ENCODE measurements at places on chromosomes 5 and 9.

DNA sequence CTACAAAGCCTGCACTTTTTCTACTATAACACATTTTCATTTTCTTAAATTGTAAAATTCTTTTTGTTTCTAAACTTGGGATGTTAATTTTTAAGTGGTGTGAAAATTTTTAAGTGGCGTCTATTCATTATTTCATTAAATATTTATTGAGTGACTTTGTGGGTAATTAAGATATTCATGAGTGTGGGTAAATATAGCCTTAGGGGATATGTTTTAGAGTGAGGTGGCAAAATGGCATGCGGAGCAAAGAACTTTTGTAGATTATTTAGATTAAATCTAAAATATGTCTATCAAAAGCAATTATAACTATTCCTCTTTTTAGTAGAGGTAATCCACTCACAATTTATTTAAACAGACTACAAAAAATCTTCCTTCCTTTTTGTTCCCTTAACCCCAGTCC is 188.4 kb downstream of the PCSK1 start:
- no peak for DNase-seq

- DNase-seq = no peak
These were observed 58.1 kb upstream of the SLC30A5 start for GRCh38 chr5:69035665-69036064.

DNA sequence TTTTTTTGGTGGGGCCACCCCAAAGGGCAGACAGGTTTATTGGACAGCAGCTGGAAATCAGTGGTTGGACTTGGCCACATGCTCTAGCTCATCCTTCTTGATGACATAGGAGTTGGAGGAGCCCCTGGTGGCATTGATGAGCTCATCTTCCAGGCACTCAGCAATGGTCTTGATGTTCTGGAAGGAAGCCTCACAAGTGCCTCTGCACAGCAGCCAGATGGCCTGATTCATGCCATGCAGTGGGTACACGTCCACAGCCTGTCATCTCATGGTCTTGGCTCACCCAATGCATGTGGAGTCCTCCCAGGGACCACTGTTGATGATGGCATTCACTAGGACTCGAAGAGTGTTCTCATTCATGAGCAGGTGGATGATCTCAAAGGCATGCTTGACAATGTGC is 11.3 kb upstream of the RCL1 start:
- DNase-seq = no peak

DNA sequence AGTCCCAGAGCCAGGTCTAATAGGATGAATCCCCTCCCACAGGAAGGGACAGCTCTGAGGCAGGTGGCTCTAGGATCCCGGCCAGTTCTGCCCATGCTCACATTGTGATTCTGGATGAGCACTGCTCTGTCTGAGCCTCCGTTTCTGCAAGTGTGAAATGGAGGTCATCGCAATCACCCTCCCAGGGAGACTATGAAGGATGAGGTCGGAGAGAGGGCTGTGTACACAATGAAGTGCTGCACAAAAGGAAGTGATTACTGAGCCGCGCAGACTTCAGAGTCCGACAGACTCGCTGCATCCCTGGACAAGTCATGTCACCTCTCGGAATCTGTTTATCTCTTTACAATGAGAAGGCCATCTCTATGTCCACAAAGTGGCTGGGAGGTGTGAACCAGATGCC is 21.7 kb downstream of the LHX6 start:
- no peak for DNase-seq

DNA sequence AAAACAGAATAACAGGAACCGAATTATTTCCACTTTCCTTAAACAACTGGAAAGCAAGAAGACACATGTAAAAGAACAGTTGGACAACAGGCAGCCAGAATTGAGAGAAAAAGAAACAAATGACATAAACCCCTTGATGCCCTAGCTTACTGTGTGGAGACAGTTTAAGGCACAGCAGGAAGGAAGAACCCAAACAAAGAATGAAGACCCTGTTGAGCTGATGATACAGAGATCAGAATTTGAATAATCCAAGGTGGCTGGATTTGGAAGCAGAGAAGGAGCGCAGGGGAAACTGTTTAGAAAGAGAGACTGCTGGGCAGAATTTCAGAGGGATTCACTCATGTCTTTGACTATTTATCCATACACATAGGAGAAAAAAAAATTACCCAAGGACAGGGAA is 316.3 kb upstream of the POU5F2 start:
- DNase-seq = no peak

DNA sequence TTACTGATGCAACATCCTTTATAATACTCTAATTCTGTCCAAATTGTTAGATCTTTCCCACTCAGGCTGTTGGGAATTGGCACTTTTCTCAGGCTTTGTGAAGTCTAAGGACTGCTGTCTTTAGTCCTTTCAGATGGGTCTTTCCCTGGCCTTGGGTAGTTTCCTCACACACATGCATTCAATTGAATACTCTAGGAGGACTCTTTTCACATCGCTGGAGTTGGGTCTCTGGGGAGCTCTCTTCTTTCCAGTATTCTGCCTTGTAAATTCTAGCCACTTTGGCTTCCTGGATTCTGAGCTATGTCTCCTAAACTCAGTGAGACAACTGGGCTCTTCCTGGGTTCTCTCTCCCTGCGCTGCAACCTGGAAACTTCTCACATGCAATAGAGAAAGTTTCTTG is 215.5 kb downstream of the SNX18 start:
- no peak for DNase-seq

- no peak for DNase-seq
These were observed 61.4 kb downstream of the ARHGEF28 start for GRCh38 chr5:73687357-73687756.

GRCh38 chr5:173020643-173021042 is 35.5 kb upstream of the CREBRF start:
- no peak for DNase-seq

- no peak for DNase-seq
These were observed 23.3 kb upstream of the CLPTM1L start for GRCh38 chr5:1368236-1368635.

GRCh38 chr9:109320331-109320741 is 523 bp downstream of the EPB41L4B start:
- peak; percentile 23 for DNase-seq

- no peak for DNase-seq
These were observed 439.3 kb upstream of the KLF4 start for GRCh38 chr9:107928701-107929371.

DNA sequence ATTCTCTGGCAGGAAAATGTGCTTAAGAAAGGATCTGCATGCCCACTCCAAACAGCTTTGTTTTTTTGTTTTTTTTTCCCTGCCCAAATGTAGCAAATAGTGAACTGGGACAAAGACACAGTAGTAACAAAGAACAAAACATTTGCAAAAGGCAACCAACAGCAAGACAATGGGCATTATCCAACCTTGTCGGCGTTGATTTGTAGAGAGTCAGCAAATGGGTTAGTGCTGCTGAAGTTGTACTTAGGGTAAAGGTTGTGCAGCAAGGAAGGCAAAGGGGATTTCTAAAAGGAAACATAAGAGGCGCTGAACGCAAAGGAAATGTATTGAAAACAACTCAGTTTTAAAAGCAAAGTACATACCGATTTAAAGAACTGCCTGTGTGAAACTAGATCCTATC is 136.2 kb downstream of the MPDZ start:
- no peak for DNase-seq

GRCh38 chr5:107443897-107444296 is 226.8 kb downstream of the EFNA5 start:
- DNase-seq = no peak

GRCh38 chr5:116340799-116341198 is 233.8 kb downstream of the SEMA6A start:
- no peak for DNase-seq

- DNase-seq = no peak
These were observed 104.3 kb upstream of the PCSK1 start for GRCh38 chr5:96537386-96537785.

- no peak for DNase-seq
These were observed 32.3 kb downstream of the ACOT12 start for GRCh38 chr5:81361600-81361999.

GRCh38 chr5:133924221-133924920 is 44.1 kb downstream of the C5orf15 start:
- DNase-seq = no peak

DNA sequence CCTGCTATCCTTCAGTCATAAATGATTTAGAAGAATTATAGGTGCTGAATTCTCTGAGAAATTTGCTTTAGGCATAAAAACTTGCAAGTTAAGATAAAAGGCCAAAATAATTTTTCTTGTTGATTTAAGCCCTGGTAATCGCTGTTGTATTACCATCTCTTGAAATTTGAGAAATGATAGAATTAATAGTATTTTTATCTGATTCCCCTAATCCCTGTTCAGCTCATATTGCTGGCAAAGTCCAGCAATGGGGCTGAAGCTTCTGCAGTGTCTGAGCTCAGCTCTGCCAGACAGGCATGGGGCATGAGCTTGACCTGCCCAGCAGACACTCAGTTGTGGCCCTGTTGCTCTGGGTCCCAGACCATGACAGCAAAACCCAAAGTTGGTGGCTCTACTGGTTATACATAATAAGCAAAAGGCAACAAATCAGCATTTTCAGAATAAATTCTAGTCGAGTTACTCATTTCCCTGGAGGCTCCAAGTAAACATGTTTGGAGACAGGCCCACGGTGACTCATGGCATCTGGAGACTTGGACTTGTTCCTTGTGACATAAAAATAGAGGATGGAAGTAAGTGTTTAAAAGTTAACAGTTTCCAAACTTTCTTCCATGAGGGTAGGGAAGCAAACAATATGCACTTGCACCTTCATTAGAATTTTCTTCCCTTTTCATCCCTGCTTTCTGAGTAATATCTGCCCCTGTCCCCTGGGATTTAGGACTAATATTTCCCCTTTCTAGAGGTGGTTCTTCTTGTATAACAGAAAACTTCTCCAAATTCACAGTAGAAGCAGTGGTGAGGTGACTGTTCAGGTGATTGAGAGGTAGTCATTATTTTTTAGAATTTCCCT is 60.2 kb upstream of the SLC2A8 start:
- peak; percentile 82 for DNase-seq

DNA sequence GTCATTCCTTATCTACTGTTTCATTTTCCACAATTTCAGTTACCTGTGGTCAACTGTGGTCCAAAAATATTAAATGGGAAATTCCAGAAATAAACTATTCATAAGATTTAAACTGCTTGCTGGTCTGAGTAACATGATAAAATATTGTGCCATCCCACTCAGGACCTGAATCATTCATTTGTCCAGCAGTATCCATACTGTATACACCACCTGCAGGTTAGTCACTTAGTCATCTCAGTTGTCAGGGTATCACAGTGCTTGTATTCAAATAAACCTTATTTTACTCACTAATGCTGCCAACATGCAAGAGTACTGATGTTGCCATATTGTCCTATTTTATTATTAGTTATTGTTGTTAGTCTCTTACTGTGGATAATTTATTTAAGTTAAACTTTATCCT is 139.7 kb downstream of the FBXO4 start:
- DNase-seq = no peak

DNA sequence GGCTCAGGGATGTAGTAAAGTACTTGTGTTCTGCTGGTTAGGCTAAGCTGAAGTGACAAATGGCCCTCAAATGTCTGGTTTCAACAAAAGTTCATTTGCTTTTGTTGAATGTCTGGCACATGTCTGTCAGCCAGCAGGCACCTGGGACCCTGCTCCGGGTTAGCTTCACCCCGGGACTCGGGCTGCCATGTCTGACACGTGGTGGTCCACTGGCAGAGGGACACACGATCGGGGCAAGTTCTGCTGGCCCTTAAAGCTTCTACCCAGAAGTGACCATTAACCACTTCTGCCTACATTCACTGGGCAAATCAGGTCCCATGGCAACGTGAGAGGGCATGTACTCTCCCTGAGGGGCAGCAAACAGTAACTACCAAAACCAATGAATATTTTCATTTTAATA is 23.8 kb downstream of the POLR1E start:
- no peak for DNase-seq

DNA sequence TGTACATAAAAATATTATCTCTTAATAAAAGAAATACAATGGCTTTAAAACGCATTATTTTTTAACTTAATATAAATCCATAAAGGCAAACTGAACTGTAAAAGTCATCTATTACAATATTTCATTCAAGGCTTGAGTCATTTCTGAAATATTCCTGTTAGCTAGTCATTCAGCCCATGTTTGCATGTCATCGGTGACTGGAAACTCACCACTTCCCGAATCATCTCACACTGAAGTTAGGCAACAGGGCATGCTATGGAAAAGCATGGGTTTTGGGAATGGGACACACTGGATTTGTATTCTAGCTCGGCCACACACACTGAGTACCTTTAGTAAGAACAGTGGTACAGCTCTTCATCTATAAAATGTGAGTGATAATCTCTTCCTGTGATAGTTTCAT is 691.1 kb upstream of the C9orf72 start:
- peak; percentile 20 for DNase-seq

- peak; percentile 47 for DNase-seq
These were observed 1.5 kb downstream of the KLF9 start for GRCh38 chr9:70412832-70413463.

DNA sequence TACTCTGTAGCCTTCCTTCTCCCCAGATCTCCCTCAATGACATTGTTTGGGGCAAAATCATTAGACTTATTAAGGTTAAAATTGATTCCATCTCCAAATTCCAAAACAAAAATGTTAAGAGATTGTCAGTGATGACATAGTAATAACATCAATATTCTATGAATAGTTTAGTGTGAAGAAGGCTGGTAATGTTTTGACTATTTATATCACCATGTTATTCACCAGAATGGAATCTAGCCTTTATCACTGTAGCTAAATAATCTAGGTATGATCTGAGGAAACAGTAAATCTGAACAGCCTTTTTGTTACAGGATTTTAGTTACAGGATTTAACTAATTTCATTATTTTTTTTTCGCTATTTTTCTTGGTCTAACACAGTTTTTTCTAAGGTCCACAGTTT is 929 bp upstream of the PLPP6 start:
- no peak for DNase-seq

DNA sequence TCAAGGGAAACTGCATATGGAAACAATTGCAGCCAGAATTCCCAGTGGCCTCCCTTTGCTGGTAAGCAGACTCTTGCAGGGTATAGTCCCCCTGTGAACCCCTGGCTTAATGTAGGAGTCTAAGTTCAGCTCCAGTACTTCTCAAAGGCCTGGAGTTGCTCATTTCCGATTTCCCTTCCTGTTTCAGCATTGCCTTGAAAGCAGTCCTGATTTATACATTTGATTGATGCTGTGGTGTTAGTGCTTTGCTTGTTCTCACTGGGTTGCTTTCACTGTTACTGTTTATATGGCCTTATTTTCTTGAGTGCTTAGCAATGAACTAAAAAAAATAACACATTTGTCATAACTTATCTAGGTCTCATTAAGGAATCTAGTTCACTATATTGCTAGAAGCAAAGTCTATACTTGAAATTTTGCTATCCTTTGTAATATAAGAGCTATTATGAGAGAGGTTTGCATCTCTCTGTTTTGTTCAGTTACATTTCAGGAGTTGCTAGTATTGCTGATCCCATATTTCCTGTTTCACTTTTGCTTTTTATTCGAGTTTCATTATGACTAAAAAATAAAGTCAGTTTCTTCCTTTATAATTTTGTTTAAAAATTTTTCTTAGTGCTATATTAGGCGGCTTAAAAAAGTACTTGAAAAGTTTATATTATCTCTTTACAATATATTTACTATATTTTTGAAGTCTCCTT is 122.4 kb upstream of the NMUR2 start:
- DNase-seq = no peak

Measured in ACHN (cell line).